Brain (organoid and tissue), 16 donors: ENCODE measurements at places on chromosomes 5 and 9. TPM values are rescaled to one million over a fixed set of nuclear protein-coding genes. Genes with fewer than 3 reads are reported as not detected.

The LCN9 gene
- not detected for polyA plus RNA-seq

The CCL27 gene
- 1.4 TPM for polyA plus RNA-seq

The MARCHF11 gene
- polyA plus RNA-seq = 10.4 TPM

The TXNDC8 gene
- polyA plus RNA-seq = not detected

The PCDHGA12 gene
- polyA plus RNA-seq = 3.1 TPM

The SPINK5 gene
- not detected for polyA plus RNA-seq

The INSL6 gene
- not detected for polyA plus RNA-seq

The GOLM1 gene
- 215 TPM for polyA plus RNA-seq

The FCN2 gene
- polyA plus RNA-seq = not detected

The NPR3 gene
- 0.17 TPM for polyA plus RNA-seq

The WDR38 gene
- polyA plus RNA-seq = not detected

The ORM2 gene
- 0.49 TPM for polyA plus RNA-seq

The IL31RA gene
- not detected for polyA plus RNA-seq

The IL12B gene
- polyA plus RNA-seq = not detected

The PLPP1 gene
- 39.5 TPM for polyA plus RNA-seq

The ENC1 gene
- 156 TPM for polyA plus RNA-seq

The C9orf50 gene
- 3.5 TPM for polyA plus RNA-seq

The LVRN gene
- not detected for polyA plus RNA-seq

The FST gene
- not detected for polyA plus RNA-seq

The ABL1 gene
- 89.7 TPM for polyA plus RNA-seq

The HAVCR2 gene
- 2.8 TPM for polyA plus RNA-seq

The RNF183 gene
- polyA plus RNA-seq = 6.0 TPM

The SLC6A3 gene
- polyA plus RNA-seq = 3.6 TPM

The ACTL7A gene
- polyA plus RNA-seq = not detected

The TARS1 gene
- 125 TPM for polyA plus RNA-seq

The SCGB3A2 gene
- not detected for polyA plus RNA-seq

The BTNL3 gene
- polyA plus RNA-seq = not detected

The SELENOP gene
- polyA plus RNA-seq = 87.4 TPM

The PCDHA7 gene
- 0.25 TPM for polyA plus RNA-seq

The MAMDC2 gene
- 0.31 TPM for polyA plus RNA-seq

The WNK2 gene
- 70.2 TPM for polyA plus RNA-seq

The TPPP gene
- polyA plus RNA-seq = 110 TPM

The AIF1L gene
- polyA plus RNA-seq = 131 TPM

The CKMT2 gene
- 5.3 TPM for polyA plus RNA-seq

The CRHBP gene
- 2.2 TPM for polyA plus RNA-seq

The LAMC3 gene
- polyA plus RNA-seq = 11.2 TPM

The GMCL2 gene
- not detected for polyA plus RNA-seq

The SLC4A9 gene
- polyA plus RNA-seq = not detected

The CATSPER3 gene
- polyA plus RNA-seq = 0.41 TPM

The COL15A1 gene
- 1.1 TPM for polyA plus RNA-seq

The EFCAB9 gene
- polyA plus RNA-seq = not detected

The MZB1 gene
- not detected for polyA plus RNA-seq

The AQP3 gene
- 0.90 TPM for polyA plus RNA-seq

The MYOZ3 gene
- 0.24 TPM for polyA plus RNA-seq

The GBGT1 gene
- polyA plus RNA-seq = 6.6 TPM

The OR13C5 gene
- not detected for polyA plus RNA-seq

The SPINK7 gene
- not detected for polyA plus RNA-seq

The PCDHGA2 gene
- polyA plus RNA-seq = 7.8 TPM

The C9orf153 gene
- not detected for polyA plus RNA-seq

The CCL21 gene
- polyA plus RNA-seq = not detected

The NTNG2 gene
- 8.9 TPM for polyA plus RNA-seq

The DOK3 gene
- 1.8 TPM for polyA plus RNA-seq

The C9orf43 gene
- 0.87 TPM for polyA plus RNA-seq

The HSD17B4 gene
- polyA plus RNA-seq = 105 TPM

The GRIA1 gene
- polyA plus RNA-seq = 31.0 TPM

The ZNF354C gene
- 1.8 TPM for polyA plus RNA-seq

The AFF4 gene
- polyA plus RNA-seq = 20.4 TPM

The GLRA1 gene
- polyA plus RNA-seq = not detected

The ADAMTS2 gene
- polyA plus RNA-seq = 2.2 TPM
